ENCODE measurements at places on chromosomes 6 and 20.

GRCh38 chr6:111381123-111381522 is 101.9 kb downstream of the REV3L start:
- no peak for DNase-seq

DNA sequence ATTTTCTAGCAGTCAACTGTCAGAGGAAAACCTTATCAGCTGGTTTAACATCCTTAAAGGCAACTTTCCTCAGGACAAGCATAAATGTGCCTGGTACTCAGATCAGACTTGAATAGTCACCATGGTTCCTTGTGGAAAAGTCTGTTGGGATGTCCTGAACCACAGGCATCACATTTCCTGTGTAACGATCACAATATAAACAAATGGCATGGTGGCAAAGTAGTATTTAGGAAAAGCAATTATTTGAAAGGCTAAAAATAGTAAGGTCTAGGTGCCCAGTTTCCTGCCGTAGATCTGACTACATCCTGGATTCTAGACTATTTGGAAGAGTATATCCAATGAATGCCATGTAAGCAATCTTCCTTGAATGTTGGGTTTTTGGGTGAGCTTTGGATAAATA is 271.9 kb upstream of the AGPAT4 start:
- no peak for DNase-seq

- no peak for DNase-seq
These were observed 2.0 kb upstream of the TAF4 start for GRCh38 chr20:62067547-62068260.

DNA sequence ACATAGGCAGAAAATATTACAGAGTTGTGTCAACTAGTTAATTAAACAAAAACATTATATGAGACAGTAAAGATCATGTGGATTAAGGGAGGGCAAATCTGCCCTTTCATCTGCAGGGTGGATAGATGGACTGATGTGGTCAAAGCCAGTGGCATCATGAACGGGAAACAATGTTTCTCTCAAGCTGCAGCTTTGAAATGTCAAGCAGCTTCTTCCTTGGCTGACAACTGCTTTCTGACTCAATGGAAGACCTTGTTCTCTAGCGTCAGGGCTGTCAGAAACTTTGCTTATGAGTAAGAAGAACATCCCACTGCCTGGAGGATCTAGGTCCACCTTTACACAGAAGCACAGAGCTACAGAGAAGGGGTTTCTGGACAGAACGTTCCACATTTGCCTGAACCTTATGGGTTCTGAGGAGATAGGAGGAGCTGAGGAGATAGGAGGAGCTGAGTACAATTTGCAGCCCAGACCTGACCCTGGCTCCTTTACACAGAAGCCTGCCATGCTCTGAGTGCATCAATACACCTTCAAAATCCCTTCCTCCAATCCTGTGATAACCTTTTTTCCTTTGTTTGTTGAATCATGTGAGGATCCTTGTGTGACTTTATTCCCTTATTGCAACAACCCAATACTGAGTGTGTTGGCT is 6.1 kb downstream of the CST5 start:
- DNase-seq, result no peak

GRCh38 chr6:159739341-159739740 is 12.0 kb downstream of the WTAP start:
- DNase-seq, result no peak

DNA sequence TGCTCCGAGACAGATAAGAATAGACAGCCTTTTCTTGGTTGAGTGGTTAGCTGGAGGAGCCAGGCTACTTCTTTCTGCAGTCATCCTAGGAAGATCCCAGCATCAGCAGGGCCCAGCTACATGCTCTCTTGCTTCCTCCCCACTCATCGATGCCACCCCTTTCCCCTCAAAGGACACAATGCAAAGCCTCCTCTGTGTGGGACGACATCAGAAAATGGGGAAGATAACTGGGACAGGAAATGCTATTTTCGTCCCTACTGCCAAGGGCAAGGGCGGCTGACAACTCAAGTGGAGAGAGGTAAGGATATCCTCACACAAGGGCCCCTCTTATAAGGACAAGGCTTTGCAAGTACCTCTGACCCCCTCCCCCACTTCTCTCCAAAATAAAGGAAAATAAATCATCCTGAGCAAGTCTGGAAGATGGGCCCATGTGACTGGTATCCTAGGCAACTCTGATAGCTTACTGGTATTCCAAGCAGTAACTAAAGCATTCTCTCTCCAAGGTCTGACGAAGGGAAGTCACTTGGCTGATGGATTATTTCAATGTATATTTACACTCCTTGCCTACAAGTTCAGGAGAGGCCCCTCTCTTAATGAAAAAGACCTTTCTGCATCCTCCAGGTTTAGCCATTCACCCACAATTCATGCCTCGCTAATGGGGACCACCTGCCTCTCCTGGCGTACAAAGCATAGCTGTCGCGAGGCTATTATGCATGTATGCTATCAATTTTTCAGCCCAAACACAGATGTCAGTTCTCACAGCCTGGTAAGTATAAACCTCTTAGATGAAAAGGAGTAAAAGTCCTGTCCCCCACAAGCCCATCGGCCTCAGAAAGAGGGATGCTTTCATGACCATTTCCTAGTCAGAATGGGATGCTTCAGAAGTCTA is 11.3 kb downstream of the ELMO2 start:
- no peak for DNase-seq

- DNase-seq, result no peak
These were observed 95.7 kb downstream of the TULP4 start for GRCh38 chr6:158408013-158408412.

All from SHP77 (cell line).